Activated T-helper 17 cell treated with anti-CD3 and anti-CD28 coated beads, Interleukin-2, amount 50 U/mL, for 72 hours (primary cell): ENCODE measurements at places on chromosomes 5 and 9. TPM values are rescaled to one million over a fixed set of nuclear protein-coding genes. Genes with fewer than 3 reads are reported as not detected.

Gene PGM5
- not detected for total RNA-seq

GRCh38 chr5:122770477-122770876 lies 4.4 kb upstream of the SNX2 start:
- no peak for ATAC-seq

DNA sequence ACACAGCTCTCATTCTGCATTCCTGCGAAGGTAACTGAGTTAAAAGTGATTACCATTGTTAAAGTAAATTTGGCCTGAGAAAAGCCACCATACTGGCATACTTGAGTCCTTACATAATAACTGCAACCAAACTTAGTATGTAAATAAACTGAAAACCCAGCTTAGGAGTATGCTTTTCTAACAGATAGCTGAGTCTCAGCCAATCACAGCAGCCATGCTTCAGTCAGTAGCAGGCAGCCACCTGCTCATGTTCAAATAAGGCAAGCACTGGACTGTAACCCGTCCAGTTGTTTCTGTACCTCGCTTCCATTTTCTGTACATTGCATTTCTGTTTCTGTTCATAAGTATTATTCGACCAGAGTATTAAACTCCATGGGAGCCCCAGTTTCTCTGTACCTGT lies 58.6 kb downstream of the GCNT4 start:
- ATAC-seq: no peak

Gene CDH9
- not detected for total RNA-seq

Gene FAM163B
- not detected for total RNA-seq

- ATAC-seq: peak; percentile 34
Measured at GRCh38 chr5:35816881-35817521, 39.7 kb upstream of the IL7R start.

- ATAC-seq: no peak
Measured at GRCh38 chr5:55037890-55038289, 13.8 kb downstream of the GZMK start.

DNA sequence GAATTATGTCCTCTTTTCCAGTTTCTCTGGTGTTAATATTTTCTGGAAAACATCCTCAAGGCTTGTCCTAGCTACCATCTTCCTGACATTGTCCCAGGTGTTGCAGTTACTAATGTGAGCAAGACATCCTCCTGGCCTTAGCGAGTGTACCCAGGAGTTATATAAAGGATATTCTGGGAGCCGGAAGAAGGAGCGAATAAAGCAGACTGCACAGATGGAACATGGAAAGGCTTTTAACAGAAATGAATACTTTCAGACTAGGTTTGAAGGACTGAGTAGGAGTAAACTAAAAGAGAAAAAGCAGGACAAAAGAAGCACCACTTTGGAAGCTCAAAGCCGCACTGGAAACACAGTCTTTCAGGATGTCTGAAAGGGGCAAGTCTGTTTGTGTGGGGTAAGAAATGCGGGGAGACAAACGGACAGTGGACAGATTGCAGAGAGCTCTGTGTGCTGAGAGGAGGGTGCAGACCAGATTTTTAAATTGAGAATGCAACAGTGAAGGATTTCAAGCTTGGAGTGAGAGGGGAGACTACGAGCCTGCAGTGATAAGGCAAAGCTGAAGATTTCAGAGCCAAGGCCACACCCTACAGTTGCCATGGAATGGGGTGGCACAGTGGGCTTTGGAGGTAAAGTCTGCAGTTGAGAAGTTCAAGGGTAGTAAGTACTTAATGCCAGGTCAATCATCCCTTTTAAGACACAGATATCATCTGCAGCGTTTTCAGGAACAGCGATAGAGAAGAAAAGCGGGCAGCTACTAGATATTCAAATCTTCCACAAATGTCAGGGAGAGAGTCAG lies 94.1 kb upstream of the TAF11L2 start:
- ATAC-seq: no peak

GRCh38 chr5:172904643-172905345 lies 54.4 kb upstream of the RPL26L1 start:
- no peak for ATAC-seq

Gene OR1N2
- total RNA-seq: 0.37 TPM

DNA sequence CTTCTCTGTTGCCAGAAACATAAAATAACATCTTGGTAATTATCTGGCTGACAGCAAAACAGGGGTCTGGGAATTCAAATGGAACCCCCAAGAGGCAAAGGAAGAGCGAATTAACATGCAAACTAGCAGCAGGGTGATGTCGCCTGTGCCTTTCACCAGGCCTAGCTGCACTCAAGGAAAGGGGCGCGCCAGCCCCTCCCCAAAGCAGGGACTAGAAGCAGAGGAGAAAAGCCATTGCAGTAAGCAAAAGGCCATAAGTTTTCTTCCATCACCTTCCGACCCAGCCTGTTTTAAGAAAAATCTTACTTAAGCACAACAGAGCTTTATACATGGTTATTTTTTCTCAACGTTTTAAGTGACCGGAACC lies 539 bp downstream of the POC5 start:
- ATAC-seq: peak; percentile 14

Gene BSPRY
- total RNA-seq: 3.2 TPM

DNA sequence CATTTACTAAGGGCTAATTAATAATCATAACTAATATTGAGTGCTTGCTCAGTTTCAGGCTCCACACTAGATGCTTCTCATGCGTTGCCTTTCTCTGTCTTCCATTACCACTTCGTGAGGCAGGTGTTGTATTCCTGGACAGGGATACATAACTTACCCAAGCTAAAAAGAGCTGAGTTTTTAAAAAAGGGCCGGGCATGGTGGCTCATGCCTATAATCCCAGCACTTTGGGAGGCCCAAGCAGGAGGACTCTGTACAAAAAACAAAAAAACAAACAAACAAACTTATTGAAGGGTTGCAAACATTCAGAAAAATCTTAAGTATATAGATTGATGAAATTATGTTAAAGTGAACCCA lies 12.1 kb upstream of the ANKRD33B start:
- ATAC-seq: no peak

DNA sequence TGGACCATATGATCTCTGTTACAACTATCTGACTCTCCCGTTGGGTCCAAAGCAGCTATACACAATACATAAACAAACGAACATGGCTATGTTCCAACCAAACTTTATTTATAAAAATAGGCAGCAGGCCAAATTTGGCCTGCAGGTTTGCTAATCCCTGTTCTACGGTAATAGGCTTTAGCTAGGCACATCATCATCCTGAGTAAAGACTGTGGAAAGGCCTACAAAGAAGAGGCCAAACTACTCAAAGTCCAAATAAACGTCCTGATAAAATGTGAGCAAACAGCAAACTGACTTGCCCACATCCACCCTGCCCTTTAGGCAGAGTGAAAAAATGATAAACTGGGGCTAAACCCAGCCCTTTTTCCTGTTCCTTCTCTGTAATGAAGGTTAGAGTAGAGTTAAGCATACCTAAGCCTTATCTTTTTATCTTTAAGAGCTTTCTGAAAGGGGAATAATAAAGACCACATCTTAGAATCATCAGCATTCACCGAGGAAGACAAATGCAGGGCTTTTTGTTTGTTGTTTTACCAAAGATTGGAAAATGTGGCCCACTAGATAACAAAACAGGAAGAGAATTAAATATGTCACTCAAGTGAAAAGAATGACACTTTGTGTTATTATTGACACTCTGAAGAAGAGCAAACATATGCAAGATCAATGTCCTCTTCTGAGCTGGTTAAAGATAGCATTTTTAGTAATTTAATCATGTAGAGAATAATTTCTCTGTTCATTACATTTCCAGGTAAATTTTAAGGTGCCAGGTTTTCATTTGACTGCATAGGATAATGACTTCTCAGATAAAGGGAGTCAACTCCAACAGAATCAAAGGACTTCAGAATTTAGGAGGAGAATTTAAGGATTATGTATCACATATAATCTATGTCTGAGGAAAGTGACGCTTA lies 160.0 kb upstream of the GNA14 start:
- peak; percentile 20 for ATAC-seq

- peak; percentile 65 for ATAC-seq
Measured at GRCh38 chr5:55829956-55830355, 21.2 kb upstream of the IL31RA start.

DNA sequence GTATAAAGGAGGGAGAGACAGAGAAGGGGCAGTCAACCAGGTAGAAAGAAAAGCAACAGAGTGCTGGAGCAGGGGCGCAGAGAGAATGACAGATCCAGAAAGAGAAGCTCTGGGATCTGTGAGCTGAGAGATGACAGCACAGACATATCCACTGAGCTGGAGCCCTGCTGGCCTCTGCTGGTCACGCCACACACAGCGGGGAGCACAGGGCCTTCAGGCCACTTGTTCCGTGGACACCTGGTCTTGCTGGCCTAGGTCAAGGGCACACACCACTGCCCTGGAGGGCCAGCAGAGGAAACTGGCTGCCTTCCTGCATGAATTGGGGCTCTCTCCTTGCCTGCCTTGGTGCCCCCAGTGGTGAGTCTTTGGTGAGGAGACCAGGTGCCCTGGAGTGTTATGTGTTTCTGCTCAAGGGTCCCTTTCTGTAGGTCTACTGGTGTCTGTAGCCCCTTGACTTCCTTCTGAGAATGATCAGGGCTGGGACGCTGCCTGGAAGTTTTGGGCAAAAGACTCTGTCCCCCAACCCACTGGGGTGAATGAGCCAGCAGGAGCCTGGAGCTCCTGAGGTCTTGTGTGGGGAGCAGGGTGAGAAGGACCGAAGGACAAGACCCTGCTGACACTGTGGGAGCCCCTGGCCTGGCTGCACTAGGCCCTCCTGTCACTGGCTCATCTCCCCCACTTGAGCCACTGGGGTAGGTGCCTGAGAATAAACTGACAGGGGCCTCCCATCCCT lies 59.2 kb upstream of the ADAMTS2 start:
- no peak for ATAC-seq

Gene MEIKIN
- not detected for total RNA-seq

DNA sequence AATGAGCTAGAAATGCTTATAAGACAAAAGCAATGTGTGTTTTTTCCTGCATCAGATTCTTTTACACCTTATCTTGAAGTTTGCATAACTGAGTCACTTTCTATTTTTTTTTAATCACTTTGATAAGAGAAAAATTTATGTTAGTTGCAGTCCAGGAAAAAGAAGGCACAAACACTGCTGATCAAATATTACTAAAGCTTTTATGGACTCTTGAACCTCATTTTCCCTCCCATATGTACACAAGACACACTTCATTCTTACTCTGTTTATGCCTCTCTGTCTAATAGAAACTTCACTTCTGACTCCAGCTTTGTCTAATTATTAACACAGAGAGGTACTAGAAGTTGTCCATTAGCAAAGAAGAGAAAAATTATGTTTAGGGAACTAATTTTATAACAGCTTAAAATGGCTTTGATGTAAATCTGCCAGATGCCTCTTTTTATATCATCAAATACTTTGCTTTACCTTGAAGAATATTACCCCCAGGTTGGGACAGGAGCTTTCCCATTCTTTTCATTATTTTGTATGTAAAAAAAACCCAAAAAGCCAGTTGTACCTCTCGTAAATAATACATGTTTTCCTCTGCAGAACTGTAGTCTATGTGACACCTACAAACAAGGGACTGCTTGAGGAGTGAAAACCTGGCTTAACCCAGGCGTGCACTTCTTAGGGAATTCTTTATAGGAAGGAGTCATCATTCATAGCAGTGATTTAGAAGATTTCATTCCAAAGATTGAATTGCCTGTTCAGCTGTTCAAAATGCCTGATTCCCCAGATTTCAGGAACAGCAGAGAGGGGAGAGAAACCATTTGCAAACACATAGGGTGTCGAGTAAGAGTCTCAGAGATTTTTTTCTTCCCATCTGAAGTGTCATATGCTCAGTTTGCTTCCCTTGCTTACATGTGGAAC lies 72.6 kb downstream of the DAPK1 start:
- ATAC-seq: no peak

Gene OR13C3
- total RNA-seq: not detected

DNA sequence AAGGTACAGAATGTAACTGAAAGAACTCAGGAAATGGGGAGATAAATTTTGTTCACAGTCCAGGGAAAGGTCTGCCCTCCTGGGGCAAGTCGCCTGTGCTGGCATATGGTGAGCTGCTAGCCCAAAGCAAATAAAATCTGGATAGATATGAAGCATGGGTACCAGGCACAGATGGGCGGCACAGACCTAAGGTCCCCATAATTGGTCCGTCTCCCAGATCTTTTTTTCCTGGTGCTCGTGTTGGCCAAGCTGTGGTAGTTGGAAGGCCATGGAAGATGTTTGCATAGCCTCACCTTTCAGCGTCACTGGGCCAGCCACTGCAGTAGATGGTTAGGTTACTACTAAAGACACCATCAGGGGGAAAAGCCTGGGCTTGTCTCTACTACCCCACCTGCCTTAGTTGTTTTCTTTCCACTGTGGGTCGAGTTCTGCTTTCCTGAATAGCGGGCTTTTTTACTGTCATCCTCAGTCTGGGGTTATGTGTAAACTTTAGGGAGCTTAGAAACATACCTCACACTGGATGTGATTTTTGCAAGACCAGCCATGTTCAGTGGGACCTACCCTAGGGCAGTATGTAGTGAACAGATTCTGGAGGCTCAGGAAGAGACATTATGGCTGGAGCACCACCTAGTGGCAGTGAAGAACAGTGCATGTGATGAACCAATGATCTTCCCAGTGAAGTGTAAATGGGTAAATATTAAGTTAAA lies 24.2 kb upstream of the GLRX start:
- peak; percentile 30 for ATAC-seq

DNA sequence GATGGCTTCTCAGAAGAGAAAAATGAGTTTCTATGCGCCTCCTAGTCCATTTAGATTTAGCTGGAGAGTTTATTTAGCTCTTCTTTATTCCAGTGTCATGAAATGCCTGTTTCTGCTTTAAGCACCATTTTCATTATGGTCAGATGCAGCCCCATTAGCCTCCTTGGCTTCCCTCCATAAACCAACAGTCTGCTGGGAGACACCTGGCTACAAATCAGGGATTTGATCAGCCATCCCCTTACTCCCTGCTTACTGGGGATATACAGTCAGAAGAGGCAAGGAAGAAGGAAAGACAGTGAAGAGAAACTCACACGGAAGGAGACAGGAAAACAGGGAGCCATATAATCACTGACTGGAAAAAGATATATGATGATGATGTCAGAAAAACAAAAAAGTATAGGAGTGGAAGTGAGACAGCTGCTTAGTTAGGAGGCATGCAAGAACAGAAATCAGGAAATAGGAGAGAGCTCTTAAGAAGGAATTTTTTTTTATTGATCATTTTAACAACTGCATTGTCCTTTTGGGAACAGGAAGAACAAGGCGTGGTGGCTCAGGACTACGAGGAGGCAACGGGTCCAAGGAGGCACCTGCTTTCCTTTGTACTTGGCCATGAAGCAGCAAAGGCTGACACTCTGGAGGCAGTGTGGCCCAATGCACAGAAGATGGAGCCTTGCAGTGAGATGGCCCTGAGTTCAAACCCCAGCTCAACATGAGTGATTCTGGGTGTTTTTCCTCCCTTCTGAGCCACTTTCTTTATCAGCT lies 56.1 kb downstream of the MED27 start:
- no peak for ATAC-seq

DNA sequence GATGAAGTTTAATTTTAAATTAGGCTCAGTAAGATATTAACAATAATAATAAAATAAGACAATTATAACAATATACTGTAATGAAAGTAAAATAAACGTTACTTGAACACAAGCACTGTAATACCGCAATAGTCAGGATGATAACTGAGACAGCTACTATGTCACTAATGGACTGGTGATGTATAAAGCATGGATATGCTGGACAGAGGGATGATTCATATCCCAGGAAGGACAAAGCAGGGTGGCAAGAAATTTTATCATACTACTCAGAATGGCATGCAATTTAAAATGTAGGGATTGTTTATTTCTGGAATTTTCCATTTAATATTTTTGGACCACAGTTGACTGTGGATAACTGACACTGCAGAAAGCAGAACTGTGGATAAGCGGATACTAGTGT lies 196.9 kb downstream of the VPS13A start:
- no peak for ATAC-seq

Gene SH2D3C
- total RNA-seq: 46.8 TPM
